ENCODE measurements at places on chromosomes 12 and 14.

DNA sequence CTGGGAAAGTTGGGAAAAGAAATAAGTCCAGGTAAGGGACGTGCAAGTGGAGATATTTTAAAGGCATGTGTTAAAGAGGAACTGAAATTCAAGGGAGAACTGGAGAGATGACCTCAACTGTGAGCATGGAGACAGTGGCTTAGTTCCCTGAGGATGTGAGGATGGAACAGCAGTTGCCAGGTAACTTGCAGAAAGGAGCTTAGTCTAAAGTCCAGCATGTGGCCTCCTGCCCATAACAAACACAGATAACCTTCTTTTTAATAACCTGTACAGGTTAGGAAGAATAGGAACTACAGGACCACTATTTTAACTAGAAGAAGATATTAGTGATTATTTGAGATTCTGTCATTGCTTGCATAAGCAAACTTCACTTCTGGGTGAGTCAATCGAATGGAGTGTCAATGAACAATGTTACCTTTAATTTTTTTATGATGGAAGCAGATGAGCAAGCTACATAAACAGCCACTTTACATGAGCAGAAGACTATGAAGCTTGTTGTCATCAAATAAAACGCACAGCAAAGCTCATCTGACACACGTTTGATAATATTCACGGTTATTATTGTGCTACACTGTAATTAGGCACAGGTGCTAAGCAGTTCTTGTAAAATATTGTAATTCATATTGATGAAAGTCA is 291.7 kb upstream of the DDHD1 start:
- DNase-seq: no peak

DNA sequence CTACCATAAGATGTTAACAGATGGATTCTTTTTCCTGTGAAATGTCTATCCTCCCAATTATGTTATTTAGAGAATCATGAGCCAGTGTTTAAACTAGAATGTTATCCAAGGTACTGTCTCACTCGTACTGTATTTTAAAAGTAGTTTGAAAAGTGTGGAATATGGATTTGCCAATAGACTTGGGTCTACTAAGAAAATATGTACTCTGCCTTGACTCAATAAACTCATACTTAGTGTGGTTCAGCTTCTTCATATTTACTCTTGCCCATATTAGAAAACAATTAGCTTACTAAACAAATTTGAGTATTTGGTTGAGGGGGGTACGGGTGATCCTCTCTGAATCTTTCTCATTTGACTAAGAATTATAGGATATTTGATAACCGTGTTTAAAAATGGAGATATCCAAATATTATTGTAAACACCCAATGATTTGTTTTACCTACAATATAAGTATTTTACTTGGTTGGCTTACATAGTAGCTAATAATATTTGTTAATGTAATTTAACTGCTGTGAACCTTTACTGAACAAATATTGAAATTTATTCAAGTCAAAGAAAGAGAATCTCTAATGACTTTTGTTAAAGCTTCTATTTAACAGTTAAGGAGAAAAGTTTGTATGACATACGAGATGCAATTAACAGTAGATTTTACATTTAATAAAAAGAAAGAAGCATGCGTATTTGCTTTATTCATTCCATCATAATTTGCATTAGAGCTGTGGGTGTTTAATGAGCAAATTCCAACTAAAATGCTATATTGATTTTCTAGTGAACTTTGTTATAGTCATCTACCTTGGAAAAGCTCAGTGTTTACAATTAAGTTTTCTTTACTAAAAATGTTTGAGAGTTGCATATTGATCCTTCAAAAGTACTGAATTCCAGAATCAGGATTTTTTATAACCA is 81.2 kb downstream of the MIPOL1 start:
- no peak for DNase-seq

DNA sequence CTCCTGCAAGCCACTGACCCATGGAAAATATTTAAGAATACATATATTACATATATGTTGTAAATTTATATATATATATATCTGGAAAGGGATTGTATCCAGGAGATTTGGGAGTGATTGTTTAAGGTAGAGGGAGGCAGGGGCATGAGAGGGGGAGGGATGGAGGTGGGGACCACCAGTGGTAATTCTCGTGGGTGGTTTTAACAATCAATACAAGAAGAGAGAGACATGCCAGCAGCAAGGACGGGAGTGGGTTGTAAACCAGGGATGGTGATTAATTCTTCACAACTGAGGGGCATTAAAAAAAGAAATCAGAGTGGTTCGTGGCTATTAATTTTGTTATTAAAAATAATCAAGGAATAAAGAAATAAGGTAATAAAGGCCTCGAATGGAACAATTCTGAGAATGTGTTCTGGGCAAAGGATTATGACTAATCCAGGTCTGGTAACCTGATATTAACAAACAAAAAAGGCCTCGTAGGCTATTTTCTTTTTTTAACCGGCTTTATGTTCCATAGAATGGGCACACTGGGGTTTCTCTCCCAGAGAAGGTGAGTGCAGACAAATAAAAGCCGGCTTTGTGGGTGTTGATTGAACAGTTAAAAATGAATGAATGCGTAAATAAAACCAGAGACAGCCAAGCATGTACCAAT is 8.3 kb upstream of the RTL1 start:
- DNase-seq: no peak

DNA sequence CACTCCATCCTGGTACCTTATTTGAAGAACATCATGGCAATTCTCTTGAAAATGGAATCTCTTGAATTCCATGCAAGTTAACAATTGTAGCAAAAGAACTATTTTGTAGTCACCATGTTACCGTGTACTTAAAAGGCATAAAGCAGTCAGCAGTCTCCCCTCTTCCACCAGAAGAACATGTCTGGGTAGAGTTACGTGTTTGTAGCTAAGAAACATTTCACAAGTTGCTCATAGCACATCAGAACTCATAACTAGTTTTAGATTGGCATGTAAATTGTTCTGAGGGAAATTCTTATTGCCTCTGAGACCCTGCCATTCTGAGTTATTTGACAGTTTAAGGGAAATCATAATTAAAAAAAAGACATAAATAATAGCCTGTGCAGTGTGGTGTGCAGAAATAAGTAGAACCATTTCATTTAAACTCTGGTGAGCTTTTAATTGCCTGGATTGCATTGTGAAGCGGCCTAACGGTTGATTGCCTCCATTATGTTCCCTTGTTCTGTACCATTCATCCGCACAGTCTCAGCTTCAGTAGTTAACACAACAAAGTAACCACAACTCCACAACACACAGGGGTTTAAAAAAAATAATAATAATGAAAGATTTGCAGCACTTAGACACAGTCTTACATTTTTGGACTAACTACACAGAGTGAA is 2.6 kb downstream of the LMO3 start:
- no peak for DNase-seq

Data from fibroblast of skin of left biceps (primary cell).